WERI-Rb-1 (cell line): ENCODE measurements at places on chromosomes 5 and 9.

GRCh38 chr5:7039074-7039473 lies 325.8 kb downstream of the TENT4A start:
- no peak for DNase-seq

- DNase-seq = no peak
These were observed 128.1 kb upstream of the SLIT3 start for GRCh38 chr5:169429044-169429443.

DNA sequence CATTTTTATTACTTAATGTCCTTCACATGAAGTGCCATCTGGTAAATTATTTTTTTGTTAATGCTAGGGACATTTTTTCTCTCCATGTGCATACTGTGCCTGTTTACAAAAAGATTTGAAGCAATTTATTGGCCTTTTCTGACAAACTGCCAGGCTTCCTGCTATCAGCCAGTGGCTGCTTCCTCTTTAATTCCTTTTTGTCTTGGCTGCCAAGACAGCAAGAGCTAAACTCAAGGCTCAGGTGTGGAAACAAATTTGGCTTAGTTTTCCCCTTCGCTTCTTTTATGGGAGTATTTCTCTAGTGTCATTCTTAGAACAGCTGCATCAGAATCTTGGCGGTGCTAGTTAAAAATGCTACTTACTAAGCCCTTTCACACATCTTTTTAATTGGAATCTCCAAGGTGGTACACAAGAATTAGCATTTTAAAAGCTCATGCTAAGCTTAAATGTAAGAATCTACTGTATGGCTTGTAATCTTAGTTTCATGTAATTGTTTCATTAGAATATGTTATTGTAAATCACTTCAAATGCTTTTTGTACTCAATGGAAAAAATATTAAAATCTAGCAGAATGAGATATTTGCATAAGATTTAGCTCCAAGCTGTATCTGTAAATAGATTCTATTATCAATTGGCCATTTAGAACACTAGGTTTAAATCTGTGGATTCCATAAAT lies 134.2 kb upstream of the RASGRF2 start:
- DNase-seq = no peak

GRCh38 chr9:130110596-130111021 lies 56.9 kb downstream of the GPR107 start:
- DNase-seq = no peak

DNA sequence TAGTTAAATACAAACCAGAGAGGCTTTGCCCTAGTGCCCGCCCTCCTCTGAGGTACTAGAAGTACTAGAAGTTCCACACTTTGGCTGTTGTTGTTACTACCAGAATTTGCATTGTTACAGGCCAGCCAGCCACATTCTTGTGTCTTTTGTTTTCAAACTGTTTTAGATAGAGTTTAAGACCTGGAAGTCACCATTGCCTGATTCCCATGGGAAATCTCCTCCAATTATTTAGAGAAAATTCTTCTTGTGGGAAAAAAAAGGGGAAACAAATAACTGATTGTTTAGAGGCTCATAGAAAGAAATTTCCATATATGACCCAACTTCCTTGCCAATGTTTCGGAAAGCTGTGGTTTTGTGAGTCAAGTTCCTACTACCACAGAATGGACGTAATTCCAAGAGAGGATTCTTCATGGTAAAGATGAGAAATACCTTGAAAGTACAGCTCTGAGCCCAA lies 252.2 kb downstream of the GOLPH3 start:
- no peak for DNase-seq

DNA sequence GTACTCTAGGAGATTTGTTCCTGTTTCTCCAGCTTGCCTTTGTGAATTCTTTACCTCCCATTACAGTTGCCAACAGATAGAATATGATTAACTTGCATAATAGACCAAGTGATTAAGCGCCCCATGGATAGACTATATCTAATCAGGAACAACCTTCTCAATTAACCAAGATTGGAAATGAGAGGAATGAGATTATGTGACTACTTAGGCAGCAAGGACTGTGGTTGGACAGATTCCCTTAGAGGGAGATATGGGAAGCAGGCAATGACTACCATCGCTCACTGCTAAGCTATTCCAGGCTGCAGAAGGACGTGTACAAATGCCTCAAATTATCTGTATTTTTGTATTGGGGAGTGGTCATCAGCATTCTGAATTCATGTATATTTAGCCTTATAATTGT lies 278.1 kb upstream of the DAB2 start:
- no peak for DNase-seq

GRCh38 chr5:6829150-6829784 lies 116.0 kb downstream of the TENT4A start:
- DNase-seq = no peak

DNA sequence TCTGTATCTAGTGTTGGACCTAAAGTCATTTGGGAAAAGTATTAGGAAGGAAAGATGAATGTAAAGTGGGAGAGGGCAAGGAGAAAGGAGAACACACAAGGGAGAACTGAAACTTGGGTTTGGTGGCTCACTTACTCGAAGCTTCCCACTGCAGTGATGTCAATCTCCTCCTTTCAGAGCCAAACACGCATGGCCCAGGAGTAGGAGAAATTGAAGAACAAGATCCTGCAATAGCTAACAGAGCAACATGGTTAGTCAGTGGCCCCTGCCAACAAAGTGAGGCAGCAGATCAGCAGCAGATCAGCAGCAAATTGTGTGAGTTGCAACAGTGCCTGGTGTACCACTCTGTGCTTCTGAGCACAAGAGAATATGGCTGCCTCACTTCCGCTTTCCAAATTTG lies 366.4 kb downstream of the PSAT1 start:
- no peak for DNase-seq

DNA sequence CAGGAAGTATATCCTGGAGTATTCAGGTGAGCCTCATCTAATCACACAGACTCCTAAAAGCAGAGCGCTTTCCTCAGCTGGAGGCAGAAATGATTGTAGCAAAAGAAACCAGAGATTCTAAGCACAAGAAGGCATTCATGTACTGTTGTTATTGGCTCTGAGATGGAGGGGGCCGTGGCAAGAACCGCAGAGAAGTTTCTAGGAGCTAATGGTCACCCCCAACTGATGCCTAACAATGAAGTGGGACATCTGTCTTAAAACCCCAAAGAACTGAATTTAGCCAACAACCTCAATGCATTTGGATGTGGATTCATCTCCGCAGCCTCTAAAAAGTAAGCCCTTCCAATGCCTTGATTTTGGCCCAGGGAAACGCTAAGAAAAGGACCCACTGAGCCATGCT lies 76.3 kb downstream of the ADAMTSL1 start:
- DNase-seq = no peak

GRCh38 chr5:67100301-67100700 lies 96.3 kb downstream of the CD180 start:
- no peak for DNase-seq

DNA sequence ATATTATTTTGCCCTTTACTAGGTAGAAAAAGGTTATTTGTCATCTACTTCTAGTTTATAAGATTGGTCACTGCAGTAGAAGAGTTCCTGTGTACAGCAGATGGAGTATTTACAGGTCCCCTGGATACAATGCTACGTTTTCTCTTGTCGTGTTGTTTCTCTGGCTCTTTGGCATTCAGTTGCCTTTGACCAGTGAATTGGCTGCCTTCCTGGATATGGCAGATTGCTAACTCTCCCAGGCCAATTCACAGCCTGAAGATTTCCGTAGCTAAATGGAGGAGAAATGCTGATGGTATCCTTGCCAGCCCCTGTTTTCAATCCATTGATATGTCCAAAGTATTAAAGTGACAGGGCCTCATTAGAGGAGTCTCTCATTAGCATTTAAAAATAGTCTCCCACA lies 32.5 kb upstream of the GNAQ start:
- no peak for DNase-seq

DNA sequence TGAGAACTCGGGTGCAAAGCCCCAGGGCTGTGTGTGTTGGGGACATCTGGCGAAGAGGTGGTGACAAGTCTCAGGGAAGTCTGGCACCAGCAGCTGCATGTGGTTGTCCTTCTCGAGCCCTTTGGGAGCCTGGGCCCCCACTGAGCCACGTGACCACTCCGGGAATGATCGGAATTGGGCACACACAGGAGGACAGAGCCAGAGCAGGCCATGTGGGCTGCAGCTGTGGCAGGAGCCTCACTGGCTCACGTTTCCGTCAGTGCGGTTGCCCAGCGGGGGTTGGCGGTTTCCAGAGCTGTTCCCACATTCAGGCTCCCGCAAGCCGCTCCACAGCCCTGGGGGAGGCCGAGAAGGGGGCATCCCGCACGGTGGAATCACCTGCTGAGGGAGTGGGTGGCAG lies 6.8 kb upstream of the CEL start:
- no peak for DNase-seq

DNA sequence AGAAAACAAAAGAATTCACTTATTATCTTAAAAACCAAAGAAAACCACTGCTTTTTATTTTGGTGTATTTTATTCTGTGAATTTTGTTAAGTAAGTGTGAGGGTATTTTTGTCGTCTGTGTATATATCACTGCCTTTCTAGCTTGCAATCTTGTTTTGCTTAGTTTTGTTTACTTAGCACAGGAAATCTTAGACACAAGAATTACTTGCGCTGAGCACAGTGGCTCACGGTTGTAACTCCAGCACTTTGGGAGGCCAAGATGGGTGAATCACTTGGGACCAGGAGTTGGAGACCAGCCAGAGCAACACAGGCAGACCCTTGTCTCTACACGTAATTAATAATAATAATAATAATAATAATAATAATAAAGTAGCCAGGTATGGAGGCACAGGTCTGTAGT lies 230.3 kb downstream of the PAPPA start:
- DNase-seq = no peak

DNA sequence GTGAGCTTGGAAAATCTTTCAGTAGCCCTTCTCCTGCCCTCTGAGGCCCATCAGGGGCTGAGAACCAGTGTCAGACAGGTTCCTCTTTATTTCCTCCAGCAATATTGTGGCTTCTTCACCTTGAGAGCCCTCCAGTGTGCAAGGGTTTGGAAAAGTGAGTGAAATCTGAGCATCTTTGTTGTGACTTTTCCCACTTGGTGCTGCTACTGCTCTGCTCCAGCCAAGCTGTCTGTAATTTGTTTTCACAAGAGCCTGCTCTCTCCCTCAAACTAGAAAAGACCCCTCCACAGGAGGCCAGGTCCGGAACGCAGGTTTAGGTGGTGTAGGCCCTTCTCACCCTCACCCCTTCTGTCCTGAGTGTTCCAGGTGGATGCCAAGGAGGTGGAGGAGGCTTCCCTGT lies 57.4 kb upstream of the SPRY4 start:
- no peak for DNase-seq

GRCh38 chr9:37449862-37450632 lies 15.2 kb downstream of the ZBTB5 start:
- peak; percentile 69 for DNase-seq

- DNase-seq = no peak
These were observed 82.1 kb downstream of the RXRA start for GRCh38 chr9:134408389-134408788.

GRCh38 chr9:32306006-32306405 lies 78.4 kb upstream of the ACO1 start:
- DNase-seq = no peak

GRCh38 chr5:72539038-72539437 lies 31.8 kb upstream of the ZNF366 start:
- DNase-seq = no peak

DNA sequence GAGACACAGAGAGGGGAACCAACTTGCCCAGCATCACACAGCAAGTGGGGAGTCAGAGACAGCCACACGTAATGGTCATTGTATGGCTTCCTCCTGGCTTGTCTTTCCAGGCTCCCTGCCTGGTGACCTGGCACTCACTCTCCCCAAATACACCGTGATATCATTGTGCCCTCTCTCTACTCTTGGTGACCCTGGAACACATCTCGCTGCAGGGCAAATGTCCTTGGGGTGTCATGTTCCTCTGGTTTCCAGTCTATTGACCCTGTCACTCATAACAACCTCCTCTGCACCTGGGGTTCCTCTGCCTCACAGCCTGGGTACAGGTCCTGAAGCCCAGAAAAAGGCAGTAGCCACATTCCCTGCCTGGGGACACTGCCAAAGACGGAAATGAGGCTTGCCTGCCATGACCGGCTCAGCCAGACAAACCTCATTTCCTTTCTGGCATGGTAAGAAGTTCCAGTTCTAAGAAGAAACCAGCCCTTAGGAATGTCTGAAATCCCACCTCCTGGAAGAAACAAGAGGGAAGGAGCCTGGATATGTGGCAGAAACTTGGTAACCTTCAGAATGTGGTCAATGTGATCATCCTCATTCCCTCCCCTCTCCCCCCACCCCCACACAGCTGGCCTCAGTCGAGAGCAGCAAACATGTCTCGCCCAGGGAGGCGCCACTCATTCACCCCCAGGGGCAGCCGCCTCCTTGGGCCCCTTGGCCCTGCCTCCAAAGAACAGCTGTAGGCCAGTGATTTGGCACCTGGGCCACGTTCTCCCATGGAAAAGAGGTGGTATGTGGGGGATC lies 30.6 kb upstream of the SMU1 start:
- no peak for DNase-seq

DNA sequence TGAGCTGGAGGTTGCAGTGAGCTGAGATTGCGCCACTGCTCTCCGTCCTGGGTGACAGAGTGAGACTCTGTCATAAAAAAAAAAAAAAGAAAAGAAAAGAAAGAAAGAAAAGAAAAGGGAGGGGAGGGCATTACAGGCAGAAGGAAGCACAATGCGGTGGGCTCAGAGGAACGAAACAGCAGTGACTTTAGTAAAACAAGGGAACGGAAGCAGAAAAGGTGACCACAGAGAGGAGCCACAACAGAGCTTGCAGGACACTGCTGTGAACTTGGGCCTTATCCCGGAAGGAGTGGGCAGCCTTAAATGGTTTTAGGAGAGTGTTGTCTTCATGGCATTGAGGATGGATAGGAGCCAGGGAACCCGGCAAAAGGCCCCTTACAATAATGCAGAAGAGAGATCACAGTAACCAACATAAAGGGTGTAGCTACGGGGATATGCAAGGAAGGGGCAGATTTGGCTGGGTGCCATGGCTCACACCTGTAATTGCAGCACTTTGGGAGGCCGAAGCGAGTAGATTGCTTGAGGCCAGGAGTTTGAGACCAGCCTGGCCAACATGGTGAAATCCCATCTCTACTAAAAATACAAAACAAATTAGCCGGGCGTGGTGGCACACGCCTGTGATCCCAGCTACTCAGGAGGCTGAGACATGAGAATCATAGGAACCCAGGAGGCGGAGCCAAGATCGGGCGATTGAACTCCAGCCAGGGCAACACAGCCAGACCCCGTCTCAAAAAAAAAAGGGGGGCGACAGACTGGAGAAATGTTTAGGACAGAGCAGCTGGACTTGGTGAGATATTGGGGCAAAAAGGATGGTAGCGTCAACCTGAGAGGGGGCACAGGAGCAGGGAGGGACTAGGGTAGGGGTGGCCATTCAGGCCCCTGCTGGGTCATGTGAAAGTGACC lies 83.9 kb upstream of the ZBTB43 start:
- DNase-seq = no peak

GRCh38 chr5:133385346-133385745 lies 227.0 kb downstream of the FSTL4 start:
- no peak for DNase-seq

DNA sequence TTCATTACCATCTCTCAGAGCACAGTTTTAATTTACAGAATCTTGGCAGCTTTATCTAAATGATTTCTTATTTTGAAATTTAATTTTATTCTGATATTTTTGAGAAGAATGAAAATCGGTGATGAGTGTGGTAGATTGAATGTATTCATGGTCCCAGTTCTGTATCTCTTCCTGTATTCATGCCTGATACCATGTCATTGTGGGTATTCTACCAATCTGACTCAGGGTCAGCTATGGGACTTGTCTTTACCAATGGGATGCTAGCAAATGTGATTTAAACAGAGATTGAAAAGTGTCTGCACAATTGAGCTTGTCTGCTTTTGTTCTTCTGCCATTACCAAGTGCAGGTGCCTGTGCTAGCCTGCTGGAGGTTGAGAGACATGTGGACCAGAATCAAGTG lies 17.8 kb upstream of the ZNF618 start:
- DNase-seq = no peak

- no peak for DNase-seq
These were observed 163.6 kb downstream of the ENC1 start for GRCh38 chr5:74476819-74477453.
